ENCODE measurements at places on chromosomes 6 and 20.
A peak's percentile ranks its signal among the peaks of the same experiment; 100 is the strongest.

GRCh38 chr6:11202513-11203305, 29.8 kb downstream of the NEDD9 start:
- DNase-seq: no peak

DNA sequence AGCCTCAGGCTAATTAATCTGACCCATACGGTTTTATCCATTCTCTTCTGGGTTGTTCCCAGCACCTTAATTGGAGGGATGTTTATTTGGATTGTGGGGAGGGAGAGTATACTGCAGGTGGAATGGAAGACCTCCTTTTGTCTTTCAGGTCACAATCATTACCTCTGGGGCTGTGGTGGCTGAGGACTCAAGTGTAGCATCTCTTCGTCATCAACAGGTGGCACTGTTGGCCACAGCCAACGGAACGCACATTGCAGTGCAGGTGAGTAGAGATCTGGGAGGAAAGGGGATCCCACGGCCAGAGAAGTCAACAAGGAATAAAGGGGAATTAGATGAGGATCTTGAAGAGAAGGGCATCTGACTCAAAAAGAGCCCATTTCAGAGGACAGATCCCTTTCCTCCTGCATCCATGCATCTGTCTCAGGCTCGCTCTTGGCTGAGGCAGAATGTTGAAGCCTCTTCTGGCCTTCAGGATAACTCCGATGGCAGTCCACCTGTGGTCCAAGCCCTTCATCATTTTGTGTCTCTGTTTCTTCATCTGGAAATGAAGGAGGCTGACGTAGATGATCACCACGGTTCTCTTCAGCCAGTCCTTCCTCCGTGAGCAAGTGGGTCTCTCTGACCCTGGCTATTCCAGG, 3.2 kb upstream of the DEF6 start:
- DNase-seq: peak; percentile 31

GRCh38 chr6:22717915-22718314, 148.5 kb downstream of the HDGFL1 start:
- peak; percentile 98 for DNase-seq

DNA sequence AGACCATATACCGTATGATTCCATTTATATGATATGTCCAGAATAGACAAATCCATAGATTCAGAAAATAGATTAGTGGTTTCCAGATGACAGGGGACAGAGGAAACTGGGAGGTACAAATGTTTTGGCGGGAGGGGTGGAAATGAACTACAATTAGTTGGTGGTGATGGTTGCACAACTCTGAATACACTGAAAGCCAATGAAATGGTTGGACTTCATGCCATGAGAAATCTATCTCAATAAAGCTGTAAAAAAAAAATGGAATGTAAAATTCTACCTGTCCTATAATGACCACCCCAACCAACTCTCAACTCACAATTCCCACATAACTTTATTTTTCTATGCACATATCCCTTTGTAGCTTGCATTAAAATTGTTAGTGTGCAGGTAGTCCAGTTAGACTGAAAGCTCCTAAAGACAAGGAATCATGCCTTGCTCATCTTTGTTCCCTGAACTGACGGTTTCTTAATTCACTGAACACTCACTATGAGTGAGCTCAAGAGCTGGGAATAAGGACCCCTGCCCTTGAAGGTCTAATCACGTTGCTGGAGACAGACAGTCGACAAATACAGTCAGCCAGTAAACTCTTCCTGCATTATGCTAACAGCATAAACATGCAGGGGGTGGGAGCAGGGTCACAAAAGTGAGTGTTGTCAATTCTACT, 1.4 kb downstream of the DCDC2 start:
- no peak for DNase-seq

DNA sequence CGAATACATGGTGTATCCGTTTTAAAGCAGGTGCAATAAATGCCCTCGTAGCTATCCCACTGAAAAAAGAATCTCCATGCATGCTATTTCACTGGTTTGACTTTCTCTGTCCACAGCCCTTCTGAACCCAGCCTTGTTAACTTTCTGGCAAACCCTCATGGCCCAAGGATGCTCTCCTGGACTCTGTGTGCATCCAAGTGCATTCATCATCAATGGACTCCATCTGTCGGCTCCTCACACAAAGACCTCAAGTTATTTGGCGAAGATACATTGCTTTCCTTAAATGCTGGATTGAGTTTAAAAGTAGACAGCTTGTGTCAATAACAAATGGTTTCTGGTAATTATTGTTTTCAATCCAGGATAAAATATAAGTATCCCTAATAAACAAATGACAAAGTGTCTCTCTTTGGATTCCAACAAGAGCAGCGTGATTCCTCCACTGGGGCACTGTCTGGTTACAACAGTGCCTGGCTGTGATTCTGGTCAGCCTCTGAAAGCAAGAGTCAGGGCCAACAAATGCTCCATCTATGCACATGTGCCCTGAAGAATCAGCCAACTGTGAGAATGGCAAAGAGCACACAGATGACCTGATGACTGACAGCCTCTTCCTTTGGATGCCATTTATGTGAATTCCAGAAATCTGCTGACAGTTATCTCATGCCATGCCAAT, 55.7 kb downstream of the FYN start:
- DNase-seq: no peak

- DNase-seq: peak; percentile 62
Measured at GRCh38 chr20:47795214-47795907, 10.1 kb upstream of the SULF2 start.

Data from NCI-H2029 (cell line).